ENCODE measurements at places on chromosomes 6 and 20. TPM values are rescaled to one million over a fixed set of nuclear protein-coding genes. Genes with fewer than 3 reads are reported as not detected.

GRCh38 chr6:35064290-35064689, 76.8 kb downstream of the TCP11 start:
- H3K27me3 ChIP-seq = no peaks in the 10 kb centered on the region
- no peak for DNase-seq
- H3K36me3 ChIP-seq = no peaks in the 10 kb centered on the region
- no peaks in the 10 kb centered on the region for H3K4me1 ChIP-seq
- no peak overlapping the region for H3K27ac ChIP-seq

DNA sequence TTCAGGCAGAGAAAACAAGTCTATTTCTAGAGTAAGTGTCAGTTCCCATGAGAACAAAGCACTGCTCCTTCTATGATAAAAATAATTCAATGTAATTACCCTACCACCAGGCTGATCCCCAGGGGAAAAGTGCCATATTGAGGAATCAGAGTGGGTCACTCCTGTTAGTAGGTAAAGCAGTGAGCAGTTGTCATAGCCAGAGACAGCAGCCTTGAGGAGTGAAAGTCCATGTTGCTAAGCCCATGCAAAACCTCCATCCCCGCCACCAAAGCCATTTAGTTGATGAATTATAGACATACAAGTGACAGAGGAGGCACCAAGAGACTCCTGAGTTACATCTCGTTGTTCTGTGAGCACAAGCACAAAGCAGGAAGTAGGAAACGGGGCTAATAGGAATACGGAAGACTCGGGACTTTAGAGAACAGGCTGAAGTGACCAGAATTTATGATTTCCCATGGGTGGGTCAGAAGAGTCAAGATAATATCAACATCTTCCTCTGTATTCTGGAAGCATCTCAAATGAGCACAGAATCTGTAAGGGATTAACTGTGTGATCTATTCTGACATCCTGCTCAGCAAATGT, 197.9 kb downstream of the MAFB start:
- DNase-seq = no peak
- no peaks in the 10 kb centered on the region for H3K4me1 ChIP-seq
- H3K27ac ChIP-seq = no peak overlapping the region
- no peaks in the 10 kb centered on the region for H3K36me3 ChIP-seq

- no peak overlapping the region for H3K27ac ChIP-seq
- no peaks in the 10 kb centered on the region for H3K36me3 ChIP-seq
- no peaks in the 10 kb centered on the region for H3K4me1 ChIP-seq
- H3K4me3 ChIP-seq = no peak overlapping the region
- H3K27me3 ChIP-seq = peaks cover 19% of the 10 kb centered on the region
- DNase-seq = no peak
These were observed 28.5 kb downstream of the MYH7B start for GRCh38 chr20:34983995-34984735.

- no peak overlapping the region for H3K27ac ChIP-seq
- no peaks in the 10 kb centered on the region for H3K4me1 ChIP-seq
- peaks cover 22% of the 10 kb centered on the region for H3K27me3 ChIP-seq
These were observed 65.9 kb downstream of the MKKS start for GRCh38 chr20:10367943-10368701.

ZNF451 gene
- total RNA-seq = 60.3 TPM

LSM2 gene
- total RNA-seq = 112 TPM

LRRN4 gene
- not detected for total RNA-seq

PTPRT gene
- not detected for total RNA-seq

PLA2G7 gene
- total RNA-seq = not detected

CCR6 gene
- 3.4 TPM for total RNA-seq

FKBP1C gene
- 0.94 TPM for total RNA-seq

All from activated CD4-positive, alpha-beta T cell treated with anti-CD3 and anti-CD28 coated beads for 36 hours (primary cell).